ENCODE measurements at places on chromosomes 12 and 14.

DNA sequence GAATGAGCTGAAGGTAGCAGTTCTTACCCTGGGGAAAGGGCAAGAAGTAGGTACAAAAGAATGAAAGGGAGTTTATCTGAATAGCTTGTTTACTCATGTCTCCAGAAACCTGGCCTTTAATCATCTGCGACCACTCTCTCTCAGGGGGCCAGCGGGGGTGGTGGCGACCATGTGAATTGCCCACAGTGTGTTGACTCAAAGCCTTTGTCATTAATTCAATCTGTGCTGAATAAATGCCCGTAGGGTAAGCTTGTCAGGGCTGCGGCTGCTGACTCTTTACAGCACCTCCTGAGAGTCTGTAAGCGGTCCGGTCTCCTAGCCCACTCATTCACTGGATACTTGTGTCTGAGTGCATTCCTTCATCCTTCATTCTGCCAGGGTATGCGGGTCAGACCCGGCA lies 874.4 kb downstream of the SLC6A15 start:
- no peaks in the 10 kb centered on the region for H3K4me1 ChIP-seq
- no peak overlapping the region for H3K27ac ChIP-seq
- H3K4me3 ChIP-seq, result no peak overlapping the region
- no peak for DNase-seq
- H3K27me3 ChIP-seq, result no peaks in the 10 kb centered on the region

DNA sequence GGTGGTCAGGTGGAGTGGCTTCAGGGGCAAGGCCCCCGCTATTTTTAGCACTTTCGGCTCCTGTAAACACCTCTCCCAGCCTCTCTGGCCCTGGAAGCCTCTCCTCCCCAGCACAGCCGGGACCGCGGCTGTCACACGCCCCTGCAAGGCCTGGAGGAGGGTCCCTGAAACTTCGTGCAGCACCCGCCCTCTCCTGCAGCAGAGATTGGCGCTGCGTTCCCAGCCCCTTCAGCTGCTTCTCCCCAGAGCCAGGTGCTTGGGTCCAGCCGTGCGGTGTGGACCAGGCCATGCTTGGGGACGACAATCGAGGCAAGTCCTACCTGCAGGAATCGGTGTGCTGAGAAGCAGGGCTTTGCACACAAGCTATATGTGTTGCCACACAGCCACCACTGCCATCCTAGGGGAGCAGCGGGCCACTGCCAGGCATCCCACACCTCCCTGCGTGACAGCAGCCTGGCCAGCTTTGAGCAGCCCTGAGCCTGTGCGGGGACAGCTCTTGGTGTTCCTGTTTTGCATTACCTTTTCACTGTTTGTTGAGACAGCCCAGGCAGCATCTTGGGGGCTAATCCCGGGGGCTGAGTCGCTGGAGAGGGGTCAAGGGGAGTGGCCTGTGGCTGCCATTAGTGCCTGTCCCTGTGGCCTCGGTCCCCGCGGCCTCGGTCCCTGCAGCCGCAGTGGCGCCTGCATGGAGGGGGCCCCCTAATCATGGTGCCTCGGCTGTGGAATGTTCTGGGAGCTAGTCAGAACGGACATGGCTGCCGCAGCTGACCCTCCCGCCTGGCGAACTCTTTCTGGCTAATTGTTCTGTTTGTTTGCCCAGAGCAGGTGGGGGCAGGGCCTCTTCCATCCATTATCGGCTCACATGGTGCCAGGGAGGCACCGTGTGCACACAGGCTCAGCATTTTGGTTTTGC lies 27.6 kb upstream of the TRAF3 start:
- no peak overlapping the region for H3K4me3 ChIP-seq
- H3K36me3 ChIP-seq, result no peaks in the 10 kb centered on the region
- no peak overlapping the region for H3K27ac ChIP-seq
- H3K4me1 ChIP-seq, result no peaks in the 10 kb centered on the region
- no peaks in the 10 kb centered on the region for H3K27me3 ChIP-seq

DNA sequence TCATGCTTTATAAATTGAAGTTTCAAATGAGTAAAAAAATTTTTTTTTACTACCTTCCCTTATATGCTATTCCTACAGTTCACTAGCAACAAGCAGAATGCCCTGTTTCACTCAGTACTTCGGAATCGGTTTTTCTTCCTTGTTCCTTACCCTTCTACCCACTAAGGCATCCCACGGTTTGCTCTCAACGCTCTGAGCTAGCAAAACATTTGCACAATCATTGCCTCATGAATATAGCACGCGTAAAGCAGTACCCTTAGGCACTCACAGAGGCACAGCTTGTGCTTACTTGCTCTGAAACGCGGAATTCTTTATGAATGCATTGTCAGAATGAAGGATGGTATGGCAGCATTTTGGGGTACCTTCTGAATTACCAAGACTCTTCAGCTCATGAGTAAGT lies 45.0 kb downstream of the PPP1R13B start:
- H3K27me3 ChIP-seq, result no peaks in the 10 kb centered on the region
- H3K27ac ChIP-seq, result no peak overlapping the region
- no peak for DNase-seq
- no peaks in the 10 kb centered on the region for H3K36me3 ChIP-seq

DNA sequence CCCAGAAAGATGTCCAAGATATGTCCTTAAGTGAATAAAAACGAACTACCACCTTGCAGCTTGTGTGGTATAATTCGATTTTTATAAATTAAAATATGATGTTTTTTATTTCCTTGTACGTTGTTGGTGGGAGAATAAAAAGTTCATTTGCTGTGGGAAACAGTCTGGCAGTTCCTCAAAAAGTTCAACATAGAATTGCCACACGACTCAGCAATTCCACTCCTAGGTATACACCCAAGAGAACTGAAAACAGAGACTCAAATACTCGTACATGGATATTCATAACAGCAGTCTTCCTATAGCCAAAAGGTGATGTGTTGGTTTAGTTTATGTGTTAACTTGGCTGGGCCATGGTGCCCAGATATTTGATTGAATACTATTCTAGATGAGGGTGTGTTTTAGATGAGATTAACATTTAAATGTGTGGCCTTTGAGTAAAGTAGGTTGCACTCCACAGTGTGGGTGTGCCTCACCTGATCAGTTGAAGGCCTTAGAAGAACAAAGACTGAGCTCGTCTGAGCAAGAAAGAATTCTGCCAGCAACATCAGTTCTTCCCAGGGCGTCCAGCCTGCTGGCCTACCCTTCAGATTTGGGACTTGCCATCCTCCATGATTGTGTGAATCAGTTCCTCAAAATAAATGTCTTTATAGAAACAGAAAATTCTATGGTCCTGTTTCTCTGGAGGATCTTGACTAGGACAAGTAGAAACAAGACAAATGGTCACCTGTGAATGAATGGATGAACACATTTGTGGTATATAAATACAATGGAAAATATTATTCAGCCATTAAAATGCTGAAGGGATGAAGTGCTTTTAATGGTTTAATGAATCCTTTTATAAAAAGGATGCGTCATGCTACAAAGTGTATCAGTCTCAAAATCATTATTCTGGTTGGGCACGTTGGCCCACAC lies 5.1 kb upstream of the DENR start:
- H3K36me3 ChIP-seq, result no peaks in the 10 kb centered on the region
- H3K27me3 ChIP-seq, result no peaks in the 10 kb centered on the region
- no peak overlapping the region for H3K4me3 ChIP-seq
